Muscle of leg (tissue), 16 donors: ENCODE measurements at places on chromosomes 16 and 17. TPM values are rescaled to one million over a fixed set of nuclear protein-coding genes. Genes with fewer than 3 reads are reported as not detected.

KRT32 gene
- polyA plus RNA-seq = not detected

CHD9NB gene
- 2.6 TPM for polyA plus RNA-seq

CD300LB gene
- 0.13 TPM for polyA plus RNA-seq

PIPOX gene
- 5.8 TPM for polyA plus RNA-seq

MEIOC gene
- 1.7 TPM for polyA plus RNA-seq

NARF gene
- 57.1 TPM for polyA plus RNA-seq

RIPOR1 gene
- polyA plus RNA-seq = 54.6 TPM

DLG4 gene
- 16.8 TPM for polyA plus RNA-seq

RGS9 gene
- 2.5 TPM for polyA plus RNA-seq
